ENCODE measurements at places on chromosomes 6 and 20.

GRCh38 chr6:84003654-84004053 is 29.9 kb upstream of the MRAP2 start:
- no peak for DNase-seq

DNA sequence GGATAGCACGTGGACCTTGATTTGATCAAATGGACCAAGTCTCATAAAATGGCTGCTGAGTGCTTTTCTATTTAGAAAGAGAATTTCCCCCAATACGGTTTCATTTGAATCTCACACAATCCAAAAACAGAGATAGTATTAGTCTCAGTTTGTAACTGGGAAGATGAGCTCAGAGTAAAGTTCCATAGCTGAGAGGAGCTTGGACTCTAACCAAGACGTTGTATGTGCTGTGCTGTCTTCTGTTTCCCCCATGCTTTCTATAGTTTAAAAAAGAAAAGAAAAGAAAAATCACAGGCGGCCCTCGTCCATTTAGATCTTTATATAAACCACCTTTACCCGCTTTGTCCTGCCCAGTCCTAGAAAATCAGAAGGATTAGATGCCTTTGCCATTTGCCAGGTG is 58.1 kb downstream of the AKAP12 start:
- DNase-seq: no peak

- no peak for DNase-seq
These were observed at the start of gene STXBP5 for GRCh38 chr6:147204060-147204785. Gene STXBP5, plus strand, starts transcription at chr6:147204417. Its CDS starts 116 bp downstream, at chr6:147204533.

DNA sequence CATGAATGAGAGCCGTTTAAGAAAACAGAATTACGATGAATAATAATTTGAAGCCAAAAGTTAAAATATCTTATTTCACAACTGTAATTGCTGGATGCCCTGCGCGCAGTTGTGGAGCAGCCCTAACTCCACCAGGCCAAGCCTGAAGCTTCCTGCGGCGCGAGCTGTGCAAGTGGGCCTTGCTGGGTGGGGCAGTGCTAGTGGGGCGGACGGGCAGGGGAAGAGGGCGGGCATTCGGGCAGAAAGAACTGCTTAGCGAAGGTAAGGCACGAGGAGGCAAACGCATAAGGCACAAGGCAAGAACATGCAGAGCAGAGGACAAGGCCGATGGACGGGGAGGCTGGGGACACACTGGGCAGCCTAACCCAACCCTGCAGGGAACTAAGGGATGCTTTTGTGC is 2.3 kb downstream of the HLA-DQB2 start:
- DNase-seq: no peak

DNA sequence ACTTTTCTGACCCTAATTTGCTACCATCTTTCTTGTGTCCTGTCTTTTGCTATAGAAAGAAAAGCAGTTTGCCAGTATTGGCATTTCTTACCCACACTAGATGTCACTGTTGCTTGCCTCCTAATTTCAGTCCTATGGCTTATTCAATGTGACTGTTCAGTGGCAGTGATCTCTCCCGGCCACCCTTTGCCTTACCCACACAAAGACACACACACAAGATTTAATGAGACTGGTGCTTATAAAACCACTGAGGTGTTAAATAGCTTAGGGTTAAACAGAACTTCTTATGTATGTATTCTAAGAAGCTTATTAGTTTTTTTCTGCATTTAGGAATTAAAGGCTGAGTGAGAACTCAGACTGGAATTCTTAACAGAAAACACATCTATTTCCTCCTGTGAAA is 233.6 kb upstream of the ASCC3 start:
- peak; percentile 79 for DNase-seq

DNA sequence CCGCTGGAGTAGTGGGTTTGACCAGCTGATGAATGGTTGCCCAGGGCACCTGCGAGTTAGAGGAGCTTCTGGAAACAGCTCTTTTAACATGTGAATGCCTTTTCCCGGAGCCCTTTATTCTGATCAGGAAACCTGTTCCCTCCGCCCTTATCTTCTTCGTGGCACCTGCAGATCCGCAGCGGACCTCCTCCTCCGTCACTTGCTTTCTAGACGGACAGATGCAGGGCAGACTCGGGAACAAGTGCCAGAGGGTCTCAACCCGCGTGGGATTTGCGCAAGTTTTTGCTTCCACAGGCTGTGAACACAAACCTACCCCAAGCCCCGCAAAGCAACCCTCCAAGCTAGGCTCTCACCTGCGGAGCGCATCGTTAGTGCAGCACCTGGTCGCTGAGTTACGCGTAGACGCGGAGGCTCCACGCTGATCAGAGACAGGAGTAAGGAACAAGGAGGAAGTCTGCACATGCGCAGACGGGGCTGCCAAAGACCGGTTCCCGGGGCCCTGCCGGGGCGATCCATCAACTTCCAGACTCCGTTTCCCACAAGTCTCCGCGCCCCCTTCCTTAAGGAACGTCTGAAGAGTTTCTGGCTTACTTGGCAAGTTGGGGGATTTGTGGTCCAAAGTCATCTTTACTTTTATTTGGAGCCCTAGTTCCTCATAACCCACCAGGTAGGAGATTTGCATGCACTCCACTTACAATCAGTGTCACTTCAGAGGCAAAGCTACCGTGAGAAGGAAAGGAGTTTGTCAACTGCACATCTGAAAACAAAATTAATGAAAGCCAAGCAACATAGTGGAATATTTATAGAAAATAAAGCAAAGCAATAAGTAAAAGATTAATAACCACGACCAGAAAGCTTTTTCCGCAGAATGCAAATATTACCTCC is 52.7 kb upstream of the ELMO2 start:
- peak; percentile 64 for DNase-seq
